ENCODE measurements at places on chromosomes 5 and 9.

GRCh38 chr5:14464671-14465070 is 116.9 kb upstream of the OTULINL start:
- no peak for DNase-seq

GRCh38 chr5:141941307-141941706 is 16.7 kb downstream of the PCDH12 start:
- no peak for DNase-seq

DNA sequence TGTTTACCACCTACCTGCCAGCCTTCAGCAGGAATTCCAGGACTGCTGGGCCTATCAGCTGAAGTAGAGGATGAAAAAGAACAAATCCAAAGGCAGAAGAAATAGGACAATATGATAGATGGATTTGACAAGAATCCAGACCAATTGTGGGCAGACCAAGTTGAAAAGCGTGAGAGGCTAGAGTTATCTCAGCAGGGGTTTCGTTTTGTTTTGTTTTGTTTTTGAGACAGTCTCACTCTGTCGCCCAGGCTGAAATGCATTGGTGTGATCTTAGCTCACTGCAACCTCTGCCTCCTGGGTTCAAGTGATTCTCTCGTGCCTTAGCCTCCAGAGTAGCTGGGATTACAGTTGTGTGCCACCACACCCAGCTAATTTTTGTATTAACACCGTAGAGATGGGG is 113.2 kb downstream of the PALM2AKAP2 start:
- no peak for DNase-seq

GRCh38 chr5:31827867-31828266 is 188.9 kb downstream of the PDZD2 start:
- no peak for DNase-seq

GRCh38 chr9:93031629-93032430 is 26.7 kb upstream of the SUSD3 start:
- DNase-seq: no peak

GRCh38 chr9:130630506-130631330 is 33.7 kb upstream of the PRDM12 start:
- no peak for DNase-seq

DNA sequence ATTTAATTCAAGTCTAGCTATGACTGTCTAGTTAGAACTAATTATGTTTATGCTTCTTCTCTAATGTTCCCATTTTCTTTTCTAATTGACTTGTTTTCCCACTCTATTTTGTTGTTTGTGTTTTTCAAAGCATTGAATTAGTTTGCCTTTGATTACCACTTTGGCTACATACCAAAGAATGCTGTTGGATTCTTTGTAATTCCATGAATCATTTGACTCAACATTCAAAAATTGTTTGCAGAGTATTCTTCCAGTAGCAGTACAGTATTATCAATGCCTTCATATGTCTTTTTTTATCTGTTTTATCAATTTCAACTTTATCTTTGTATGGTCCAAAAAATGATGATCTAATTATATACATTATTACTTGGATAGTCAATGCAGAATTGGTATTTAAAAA is 288.7 kb downstream of the RFX3 start:
- DNase-seq: no peak

DNA sequence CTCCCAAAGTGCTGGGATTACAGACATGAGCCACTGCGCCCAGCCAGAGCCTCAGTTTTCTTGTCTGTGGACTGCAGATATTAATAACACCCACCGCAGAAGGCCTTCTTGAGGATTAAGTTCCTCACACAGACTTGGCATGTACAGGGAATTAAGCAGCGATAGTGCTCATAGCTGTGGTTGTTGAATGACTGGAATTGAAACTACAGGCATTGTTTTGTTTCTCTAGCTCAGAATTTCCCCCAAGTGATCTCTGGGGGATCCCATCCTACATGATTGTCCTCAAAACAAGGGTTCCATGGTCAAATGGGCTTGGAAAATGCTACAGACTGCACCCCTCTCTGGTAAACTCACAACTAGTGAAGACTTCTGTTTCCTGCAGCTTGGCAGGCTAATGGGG is 44.2 kb upstream of the TDRD7 start:
- DNase-seq: no peak

DNA sequence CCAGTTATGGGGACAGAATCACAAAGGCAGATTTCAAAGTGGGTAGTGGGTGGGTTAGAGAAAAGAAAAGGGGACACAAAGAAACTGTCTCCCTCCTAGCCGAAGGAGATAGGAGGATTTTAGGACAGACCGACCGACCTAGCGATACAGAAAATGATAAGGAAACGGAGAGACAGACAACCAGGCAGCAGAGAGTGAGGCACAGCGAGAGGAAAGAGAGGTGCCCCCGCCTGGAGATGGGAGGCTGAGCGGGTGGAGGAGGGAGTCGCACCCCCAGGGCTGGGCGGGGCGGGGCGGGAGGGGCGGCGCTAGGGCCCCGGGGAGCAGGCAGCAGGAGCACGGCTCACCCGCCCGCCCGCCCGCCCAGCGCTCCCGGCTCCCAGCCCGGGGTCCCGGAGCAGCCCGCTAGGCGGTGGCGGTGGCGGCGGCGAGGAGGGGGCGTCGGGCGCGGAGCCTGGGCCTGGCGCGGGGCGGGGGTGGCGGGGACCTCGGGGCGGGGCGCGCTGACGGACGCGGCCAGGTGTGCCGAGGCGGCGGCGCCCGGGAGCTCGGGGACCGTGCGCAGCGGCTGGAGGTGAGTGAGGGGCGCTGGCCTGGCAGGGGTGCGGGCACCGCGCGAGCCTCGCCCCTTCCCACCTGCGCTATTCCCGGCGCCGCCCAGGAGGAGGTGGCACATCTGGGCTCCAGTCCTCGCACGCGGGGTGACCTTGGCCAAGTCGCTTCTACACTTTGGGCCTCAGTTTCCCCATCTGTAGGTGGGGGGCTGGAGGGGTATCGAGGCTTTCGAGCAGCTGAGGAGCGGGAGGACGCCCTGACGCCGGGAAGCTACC is 15.9 kb upstream of the SYNPO start:
- peak; percentile 70 for DNase-seq

- DNase-seq: no peak
Observed at GRCh38 chr9:78575771-78576170, 278.8 kb downstream of the PSAT1 start.

DNA sequence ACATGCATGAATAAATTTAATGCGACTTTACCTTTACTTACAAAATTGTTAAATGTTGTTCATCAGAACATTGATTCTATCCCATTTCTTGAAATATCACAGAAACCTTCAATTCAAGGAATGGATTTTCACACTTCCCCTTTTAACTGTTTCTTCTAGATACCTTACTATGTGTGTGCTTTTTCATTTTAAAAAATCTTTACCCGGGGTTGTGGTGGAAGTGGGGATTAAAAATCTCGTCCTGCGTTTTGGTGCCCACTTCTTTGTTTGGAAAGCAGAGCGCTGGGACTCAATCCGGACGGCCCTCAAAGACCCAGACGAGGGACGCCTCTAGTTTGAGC is 5.8 kb upstream of the MEF2C start:
- no peak for DNase-seq

DNA sequence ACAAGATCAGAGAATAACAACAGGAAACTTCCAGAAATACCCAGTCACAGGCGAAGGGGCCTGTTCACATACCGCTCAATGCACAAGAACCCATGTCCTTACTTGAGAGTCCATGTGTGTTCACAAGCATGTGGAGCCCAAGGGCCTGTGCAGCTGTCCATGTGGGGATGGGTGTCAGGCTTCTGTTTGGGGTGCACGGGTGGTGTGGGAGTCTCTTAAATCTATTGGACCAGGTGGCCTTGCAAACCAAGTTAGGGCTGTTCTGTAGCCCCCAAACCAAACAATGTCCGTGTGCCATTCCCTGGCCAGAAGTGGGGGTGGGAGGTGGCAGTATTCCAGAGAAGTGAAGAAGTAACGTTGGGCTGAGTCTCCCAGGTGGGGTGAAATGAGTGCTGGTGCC is 222.3 kb downstream of the PBX3 start:
- DNase-seq: no peak

DNA sequence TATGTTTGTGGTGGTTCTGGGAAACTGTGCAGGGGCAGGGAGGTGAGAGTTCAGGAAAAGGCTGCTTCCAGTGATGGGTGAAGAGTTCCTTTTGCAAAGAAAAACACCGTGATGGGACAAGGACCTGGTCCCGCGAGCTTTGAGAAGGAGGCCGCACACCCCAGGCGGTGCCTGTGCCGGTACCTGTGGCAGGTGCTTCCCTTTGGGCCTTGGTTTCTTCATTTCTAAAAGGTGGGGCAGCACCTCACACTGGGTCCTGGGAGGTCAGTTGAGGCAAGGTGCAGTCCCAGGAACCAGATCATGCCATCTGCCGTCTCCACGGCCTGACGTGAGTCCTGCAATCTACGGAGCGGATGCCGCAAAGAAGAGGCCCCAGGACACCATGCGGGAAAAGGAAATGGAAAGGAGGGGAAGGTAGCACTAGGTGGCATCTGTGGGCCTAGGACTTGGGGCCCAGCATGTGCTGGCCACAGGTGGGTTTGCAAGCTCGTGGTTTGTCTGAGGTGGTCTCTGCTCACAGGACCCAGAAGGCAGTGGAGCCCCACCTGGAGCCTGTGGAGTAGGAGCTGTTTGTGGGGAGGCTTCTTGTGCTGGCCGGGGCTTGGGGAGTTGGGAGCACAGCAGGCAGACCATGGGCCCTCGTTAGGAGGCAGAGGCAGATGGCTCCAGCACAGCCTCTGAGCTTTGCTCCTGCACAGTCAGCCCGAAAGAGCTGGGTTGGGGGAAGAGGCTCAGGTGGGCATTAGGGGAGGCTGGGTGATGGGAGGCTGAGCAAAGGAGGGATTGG is 131.6 kb downstream of the CACNA1B start:
- no peak for DNase-seq

DNA sequence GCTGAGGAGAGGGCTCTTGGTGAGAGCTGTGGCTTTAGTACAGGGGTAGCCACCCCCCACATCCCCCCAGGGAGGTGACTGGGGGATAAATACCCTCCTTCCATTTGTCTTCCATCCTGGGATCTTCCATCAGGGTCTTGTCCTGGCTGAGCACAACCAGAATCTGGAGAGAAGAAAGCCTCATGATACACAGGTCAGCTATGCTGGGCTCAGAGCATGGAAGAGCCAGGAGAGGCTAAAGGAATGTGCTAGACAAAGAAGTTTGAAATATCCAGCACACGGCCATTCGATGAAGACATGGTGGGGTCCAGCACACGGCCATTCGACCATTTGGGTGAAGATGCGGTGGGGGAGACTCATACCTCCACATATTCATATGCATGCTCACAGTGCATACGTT is 30.0 kb downstream of the ROPN1L start:
- DNase-seq: no peak

DNA sequence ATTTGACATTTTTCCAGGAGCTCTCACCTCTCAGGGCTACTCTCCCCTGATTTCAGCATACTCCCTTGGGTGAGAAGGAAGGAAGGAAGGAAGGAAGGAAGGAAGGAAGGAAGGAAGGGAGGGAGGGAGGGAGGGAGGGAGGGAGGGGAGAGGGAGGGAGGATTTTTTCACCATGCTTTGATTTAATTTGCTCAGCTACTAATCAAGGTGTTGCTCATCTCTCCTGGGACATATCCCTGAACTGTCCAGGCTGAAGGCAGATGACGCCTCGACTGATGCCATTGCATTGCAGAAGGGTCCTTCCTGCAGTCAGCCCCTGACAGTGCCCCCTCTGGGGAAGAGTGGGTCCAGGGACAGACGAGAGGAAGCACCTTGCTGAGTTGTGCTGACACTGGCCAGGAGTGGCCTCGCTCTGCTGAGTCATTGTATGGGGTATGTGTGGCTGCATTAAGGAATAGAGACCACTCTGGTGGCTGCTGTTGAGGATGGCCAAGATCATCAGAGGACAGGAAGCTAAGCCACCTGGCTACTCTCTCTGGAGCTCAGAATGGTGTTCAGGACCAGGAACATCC is 43.6 kb upstream of the CRB2 start:
- DNase-seq: no peak

DNA sequence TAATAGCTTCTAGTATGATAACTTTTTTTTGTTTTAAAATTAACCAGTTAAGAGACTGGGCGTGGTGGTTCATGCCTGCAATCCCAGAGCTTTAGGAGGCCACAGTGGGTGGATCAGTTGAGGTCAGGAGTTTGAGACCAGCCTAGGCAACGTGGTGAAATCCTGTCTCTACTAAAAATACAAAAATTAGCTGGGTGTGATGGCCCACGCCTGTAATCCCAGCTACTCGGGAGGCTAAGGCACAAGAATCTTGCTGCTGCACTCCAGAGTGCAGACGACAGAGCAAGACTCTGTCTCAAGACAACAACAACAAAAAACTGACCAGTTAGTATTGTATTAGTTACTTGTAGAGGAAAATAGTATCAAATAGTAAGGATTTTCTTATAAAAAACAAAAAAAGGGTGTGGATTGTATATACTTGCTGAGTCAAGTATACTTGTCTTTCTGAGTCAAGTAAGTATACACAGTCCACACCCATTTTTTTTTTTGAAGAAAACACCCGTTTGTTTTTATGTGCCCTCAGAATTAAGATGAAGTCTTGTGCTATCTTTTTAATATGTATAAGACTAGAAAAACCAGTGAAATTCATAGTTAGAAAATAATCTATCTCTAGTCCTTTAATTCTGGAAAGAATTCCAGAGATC is 25.3 kb downstream of the UBAP1 start:
- no peak for DNase-seq

- no peak for DNase-seq
Observed at GRCh38 chr5:18551716-18552115, 917.5 kb downstream of the TAF11L14 start.

DNA sequence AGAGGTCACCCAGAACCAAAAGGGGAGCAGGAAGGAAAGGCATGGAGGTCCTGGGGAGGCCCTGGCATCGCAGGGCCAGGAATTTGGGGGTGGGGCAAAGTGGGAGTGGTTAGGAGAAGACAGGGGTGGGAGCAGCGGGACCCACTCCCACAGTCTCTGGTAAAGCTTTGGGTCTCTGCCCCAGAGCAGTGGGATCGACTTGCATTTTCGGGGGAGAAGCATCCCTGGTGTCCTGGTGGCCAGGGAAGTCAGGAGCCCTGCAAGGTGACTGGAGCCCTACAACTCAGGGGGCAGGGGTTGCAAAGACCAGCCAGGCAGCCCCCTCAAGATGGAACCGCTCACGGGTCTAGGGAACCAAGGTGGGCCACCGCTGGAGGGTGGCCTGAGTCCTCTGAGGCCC is 22.4 kb upstream of the GTF3C5 start:
- no peak for DNase-seq

DNA sequence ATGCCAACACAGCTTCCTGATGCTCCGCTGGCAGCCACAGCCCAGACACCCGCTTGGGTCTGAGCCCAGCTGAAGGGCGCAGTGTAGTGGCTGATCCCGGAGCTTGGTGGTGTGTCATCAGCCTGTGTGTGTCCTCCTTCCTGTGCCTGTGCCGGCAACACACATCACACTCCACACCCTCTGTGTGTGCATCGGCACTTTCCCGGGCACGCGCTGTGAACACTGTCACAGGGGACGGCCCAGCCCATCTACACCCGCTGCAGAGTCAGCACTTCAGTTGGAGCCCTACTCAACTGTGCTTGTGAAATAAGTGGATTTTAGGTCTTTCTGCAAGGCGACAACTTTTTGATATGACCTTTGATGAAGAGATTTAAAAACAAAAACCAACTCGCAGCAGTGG is 189.4 kb downstream of the IRX2 start:
- no peak for DNase-seq
